ENCODE measurements at places on chromosomes 3 and 15. TPM values are rescaled to one million over a fixed set of nuclear protein-coding genes. Genes with fewer than 3 reads are reported as not detected.

GRCh38 chr3:8070011-8070410 is 431.6 kb upstream of the LMCD1 start:
- no peak for DNase-seq

DNA sequence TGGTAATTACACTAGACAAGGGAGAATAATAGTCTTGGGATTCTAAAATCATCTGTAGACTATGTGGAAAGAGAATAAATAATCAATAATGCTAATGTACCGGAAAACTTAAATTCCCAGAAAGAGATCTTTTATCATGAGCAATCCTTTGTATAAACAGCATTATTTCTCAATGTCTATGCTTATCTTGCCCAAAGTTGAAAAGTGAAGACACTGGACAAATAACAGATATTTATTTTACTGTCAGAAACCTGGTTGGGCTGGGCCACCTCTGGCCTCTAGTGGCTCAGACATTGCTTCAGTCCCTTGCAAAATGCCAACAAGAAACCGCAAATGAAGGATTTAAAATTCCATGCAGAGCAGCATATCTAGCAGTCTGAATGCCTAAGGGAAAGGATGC is 409.9 kb downstream of the FHIT start:
- DNase-seq = no peak

The SCG5 gene
- 8.5 TPM for polyA plus RNA-seq

The MEX3B gene
- polyA plus RNA-seq = 14.6 TPM

The CCR8 gene
- not detected for polyA plus RNA-seq

The GOLGA8O gene
- 0.92 TPM for polyA plus RNA-seq

The OXNAD1 gene
- polyA plus RNA-seq = 8.8 TPM

All from forelimb muscle (tissue), 1 donor.